Hematopoietic multipotent progenitor cell treated with erythropoietin and hydrocortisone succinate and interleukin-3 and kit ligand, for 17 days (in vitro differentiated cells): ENCODE measurements at places on chromosomes 7 and 10.

DNA sequence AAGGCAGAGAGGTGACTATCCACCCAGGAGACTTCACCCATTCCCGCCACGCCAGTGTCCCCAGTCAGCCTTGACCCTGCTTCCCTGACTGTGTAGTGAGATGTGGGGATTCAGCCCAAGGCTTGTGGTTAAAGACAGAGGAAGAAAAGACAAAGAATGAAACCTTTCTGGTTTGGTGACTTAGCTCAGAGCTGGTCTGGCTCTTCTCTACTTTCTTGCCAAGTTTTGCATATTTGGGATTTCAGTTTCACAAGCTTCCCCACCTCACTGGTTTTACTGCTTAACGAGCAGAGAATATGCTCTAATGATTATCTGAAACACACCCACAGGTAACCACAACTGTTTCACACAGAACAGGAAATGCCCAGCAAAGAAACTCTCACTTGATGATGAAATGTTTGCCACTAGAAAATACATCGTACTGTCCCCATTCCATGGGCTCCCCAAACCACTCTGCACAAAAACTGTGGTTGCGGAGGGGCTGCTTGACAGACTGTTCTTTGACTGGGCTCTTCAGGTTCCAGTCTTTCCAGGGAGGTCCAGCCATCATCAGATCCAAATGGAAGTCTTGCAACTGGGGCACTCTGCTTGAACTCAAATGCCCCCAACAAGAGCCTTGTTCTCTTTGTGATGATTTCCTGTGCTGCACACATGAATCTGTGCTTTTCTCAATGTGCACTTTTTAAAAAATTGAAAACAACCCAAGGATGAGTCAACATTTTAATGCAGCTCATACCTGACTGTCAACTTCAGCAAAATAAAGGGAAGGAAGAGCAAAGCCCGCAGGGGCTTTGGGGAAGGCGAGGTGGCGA, 95.5 kb downstream of the CTBP2 start:
- no peak for DNase-seq

DNA sequence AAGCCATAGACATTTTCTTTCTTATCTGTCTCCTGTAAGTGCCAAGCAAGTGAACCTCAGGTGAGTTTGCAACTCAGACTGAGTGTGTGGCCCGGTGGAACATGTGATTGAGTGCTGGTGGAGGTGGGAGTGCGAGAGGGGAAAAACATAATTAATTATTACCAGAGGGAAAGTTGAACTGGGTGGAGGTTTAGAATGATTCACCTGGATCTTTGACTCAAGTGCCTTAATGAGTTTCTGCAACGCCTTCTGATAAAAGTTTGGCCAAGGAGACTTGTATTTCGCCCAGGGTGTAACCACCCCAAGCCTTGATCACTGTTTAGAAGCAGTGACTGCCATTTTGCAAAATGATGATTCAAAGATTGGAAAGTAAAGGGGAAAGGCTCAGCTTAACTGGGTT, 513.9 kb downstream of the GATA3 start:
- no peak for DNase-seq

GRCh38 chr7:100837099-100837836, 9.9 kb upstream of the EPHB4 start:
- DNase-seq = peak; percentile 67

DNA sequence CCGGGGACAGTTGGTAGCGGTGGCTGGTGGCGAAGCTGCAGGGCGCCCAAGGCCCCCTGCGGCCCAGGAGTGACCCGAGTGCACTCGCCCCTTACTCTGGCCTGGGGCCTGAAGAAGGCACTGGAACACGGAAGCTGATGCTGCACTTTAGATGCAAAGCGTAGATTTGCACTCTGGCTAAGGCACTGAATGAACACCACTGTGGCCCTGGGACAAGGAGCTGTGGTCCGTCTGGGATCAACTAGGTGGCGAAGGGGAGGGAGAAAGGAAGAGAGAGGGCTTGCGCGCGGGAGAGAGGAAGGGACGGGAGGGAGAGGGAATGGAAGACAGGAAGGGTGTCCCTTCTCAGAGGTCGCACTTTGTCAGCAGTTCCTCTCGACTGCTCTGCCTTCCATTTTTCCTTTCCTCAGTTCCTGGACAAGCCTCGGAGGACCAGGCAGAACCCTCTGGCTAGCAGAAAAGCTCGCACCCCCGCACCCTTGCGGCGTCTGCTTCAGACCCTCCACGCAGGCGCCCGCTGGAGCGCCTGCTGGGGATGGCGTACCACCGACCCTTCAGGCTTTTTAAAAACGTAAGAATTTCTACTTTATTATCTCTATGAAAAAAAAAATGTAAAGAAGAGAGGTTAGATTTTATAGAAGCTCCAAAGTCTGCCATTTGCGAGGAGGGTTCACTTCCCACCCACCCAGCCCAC, 1.2 kb downstream of the FERD3L start:
- no peak for DNase-seq

GRCh38 chr10:18377898-18378297, 237.7 kb downstream of the CACNB2 start:
- no peak for DNase-seq

GRCh38 chr10:122856902-122857301, 11.2 kb upstream of the CUZD1 start:
- no peak for DNase-seq

DNA sequence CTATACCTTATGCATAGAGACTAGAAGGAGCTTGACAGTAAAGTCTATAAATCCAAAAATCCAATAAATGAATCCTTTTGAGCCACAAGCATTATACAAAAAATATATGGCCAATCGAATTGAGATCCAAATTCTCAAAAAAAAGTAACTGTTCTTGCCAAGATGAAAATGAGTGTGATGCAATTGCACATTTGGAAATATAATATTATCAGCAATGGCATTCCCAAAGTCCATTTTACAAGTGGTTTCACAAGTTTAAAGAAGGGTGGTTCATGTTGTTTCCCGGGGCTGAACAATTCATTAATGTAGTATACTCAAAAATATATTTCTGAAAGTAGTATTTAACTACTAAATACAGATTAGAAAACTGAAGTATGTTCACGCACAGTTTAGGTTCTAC, 7.3 kb downstream of the RP9 start:
- DNase-seq = no peak

- no peak for DNase-seq
Measured at GRCh38 chr7:23598296-23598695, 1.1 kb downstream of the CCDC126 start.

- no peak for DNase-seq
Measured at GRCh38 chr7:152869677-152870051, 110.1 kb downstream of the ACTR3B start.

- no peak for DNase-seq
Measured at GRCh38 chr10:85927952-85928665, 438.5 kb downstream of the GRID1 start.
